ENCODE measurements at places on chromosomes 13 and 19.
A peak's percentile ranks its signal among the peaks of the same experiment; 100 is the strongest.

- DNase-seq, result no peak
These were observed 68.6 kb downstream of the RASA3 start for GRCh38 chr13:114063545-114064449.

DNA sequence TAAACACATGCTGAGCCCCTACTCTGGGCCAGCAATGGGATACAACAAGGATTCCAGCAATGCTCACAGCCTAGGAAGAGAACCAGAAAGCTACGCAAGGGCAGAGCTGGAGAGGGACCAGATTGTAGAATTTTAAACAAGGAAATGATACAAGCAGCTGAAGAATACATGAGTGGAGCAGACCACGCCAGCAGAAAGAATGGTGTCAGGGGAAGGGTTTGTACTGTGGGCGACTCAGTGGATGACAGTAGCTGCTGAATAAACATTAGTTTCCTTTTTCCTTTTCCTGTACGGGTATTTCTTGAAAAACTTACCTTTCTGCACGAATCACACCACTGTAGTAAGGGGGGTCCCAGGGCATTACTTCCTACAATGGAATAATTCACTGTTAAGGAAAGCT lies 30.7 kb downstream of the MIPEP start:
- DNase-seq, result no peak

GRCh38 chr13:66036024-66036614 lies 1194.0 kb downstream of the PCDH9 start:
- DNase-seq, result no peak

DNA sequence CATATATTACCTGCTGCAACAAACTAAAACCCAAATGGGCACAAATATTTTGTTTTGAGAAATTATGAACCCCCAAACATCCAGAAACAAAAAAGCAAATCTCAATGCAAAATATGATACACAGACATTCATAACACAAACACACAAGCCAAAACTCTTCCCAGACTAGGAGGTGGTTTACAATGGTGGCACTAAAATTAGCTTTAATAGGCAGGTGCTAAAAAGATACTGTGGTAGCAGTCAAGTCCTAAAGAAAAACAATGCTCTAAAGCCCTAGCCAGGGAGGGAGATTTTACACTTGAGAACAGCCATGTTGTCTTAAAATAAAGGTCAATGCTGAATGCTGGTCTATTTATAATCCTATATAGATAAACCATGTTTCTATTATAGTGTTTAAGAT lies 65.0 kb downstream of the DOCK9 start:
- DNase-seq, result no peak

DNA sequence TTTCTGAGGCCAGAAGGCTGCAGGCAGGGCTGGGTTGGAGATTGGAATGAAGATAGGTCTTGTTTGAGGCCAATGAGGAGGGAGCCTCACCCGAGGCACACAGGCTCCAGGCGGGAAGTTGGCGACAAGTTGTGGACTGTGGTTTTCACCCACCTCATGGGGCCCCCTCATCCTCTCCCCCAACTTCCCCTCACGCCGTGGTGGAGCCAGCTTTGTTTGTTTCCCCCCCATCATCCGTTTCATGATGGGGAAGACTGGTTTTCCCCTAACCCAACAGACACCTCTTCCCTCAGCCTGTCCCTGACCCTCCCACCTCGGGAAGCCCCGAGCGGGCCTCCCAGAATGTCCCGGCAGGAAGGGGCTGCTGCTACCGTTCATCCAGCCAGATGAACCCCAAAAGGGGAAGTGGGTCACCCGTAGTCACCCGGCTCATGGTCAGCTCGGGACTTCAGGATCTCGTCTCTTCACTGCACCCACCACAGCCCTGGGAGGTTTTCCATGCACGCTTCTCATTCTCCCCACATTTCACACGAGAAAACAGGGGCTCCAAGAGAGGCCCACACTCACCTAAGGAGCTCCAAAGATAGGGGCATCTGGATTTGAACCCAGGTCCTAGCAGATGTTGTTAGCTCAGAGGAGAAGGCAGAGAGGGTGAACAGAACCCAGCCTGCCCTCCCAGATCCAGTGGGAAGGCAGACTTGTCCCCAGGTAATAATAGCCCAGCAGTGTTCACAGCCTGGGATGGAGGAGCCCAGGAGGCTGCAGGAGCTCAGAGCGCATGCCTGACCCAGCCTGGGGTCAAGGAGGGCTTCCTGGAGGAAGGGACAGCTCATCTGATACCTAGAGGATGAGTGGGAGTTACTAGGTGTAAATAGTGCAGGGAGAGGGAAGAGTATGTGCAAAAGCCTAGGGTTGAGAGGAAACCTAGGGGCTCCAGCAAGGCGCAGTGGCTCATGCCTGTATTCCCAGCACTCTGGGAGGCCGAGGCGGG lies 23.5 kb downstream of the CEACAM16 start:
- DNase-seq, result no peak

DNA sequence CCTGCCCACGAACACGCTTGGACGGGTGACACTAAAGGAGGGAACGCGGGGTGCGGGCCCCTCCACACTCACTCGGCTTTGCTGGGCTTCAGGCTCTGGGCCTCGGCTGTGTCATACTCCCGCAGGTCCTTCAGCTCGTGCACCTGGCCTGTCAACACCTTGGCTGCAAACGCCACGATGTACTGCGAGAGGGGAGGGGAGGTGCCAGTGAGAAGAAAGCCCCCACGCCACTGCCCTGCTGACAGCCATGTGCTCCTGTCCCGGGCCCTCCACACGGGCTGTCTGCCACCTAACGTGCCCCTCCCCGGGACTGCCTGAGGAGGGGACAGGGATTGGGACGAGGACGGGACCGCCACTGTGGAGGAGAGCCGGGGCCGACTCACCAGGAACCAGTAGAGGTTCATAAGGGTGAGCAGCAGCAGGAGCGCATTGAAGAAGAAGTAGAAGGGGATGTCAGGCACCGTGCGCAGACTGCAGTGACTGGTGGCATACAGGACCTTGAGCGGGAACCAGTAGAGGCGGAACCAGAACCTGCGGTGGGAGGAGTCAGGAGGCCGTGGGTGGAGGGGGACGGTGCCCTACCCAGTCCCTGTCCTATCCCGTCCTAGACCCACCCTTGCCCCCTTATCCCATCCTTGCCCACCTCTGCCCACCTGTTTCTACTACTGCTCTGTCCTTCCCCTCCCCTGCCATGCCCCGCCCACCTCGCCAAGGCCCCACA lies 16.9 kb downstream of the CERS1 start:
- no peak for DNase-seq

DNA sequence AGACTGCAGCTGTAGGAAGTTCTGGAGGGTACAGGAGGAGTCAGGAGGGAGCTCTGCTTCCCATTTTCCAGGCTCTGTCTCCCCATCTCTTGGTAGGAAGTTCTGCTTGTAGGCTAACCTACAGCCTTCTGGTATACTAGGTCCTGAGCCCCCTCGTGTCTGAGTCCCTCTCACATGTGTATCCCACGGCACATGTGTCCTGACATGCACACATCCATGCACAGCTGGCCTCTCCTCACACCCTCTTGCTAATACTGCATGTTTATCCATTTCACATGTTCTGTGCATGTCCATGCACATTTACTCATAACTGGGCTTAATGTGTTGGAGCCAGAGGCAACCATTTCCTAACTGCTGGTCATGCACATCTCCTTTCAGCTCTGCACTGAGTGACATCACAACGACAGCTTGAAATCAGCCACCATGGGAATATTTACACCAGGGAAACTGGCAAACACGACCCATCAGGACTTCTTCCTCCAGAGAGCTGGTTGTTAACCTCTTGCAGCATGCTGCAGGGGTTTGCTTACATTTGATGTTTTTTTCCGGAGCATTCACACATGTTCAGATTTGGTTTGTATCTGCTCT lies 3.0 kb downstream of the CD209 start:
- no peak for DNase-seq

DNA sequence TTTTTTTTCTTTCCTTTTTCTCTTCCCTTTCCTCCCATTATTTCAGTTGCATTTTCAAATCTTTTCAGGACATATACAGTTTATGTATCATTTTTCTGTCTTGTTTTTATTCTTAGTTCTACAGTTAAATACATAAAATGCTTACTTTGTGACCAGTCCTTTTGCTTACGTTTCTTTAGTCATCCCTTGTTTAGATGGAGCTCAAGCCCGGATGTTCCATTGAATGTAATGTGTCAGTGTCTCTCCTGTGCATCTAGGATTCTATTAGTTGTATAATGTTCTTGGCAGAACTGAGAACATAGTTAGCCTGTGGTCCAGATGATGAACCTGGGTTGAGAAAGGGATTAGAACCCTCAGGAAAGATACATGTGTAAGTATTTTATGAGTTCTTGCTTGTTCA lies 17.8 kb downstream of the WASF3 start:
- no peak for DNase-seq

DNA sequence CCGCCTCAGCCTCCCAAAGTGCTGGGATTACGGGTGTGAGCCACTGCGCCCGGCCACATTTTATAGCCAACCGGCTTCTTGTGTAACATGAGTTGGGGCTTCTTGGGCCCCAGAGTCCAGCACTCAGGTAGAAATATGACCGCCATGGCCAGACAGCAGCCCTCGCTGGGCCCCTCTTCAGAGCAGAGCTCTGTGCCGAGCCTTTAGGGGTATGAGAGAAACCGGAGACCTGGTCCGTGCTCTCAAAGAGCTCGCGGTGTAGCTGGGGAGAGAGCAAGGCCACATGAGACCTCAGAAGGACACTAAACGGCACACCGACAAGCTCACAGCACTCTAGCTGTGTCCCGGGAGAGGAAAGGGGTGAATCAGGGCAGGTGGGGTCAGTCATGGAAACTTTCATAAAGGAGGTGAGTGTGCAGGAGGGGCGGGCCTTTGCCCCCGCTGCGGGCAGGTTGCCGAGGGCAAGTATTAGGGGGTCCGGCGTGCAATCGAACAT lies 15.8 kb downstream of the ACTN4 start:
- DNase-seq, result no peak

DNA sequence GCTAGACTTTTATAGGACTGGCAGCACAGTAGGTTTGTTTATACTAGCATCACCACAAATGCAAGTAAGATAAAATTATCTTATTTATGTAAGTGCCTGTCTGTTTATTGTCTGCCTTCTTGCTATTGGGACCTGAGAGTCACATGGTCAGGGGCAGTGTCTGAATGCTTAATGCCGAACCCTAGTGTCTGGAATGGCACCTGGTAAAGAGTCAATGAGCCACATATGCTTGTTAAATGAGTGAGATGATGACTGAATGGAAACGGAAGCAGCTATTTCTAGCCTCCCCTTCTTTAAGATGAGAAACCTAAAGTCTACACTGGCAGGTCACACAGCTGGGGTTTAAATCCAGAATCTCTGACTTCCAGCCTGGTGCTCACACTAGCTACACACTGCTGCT lies 92.2 kb downstream of the STOML3 start:
- no peak for DNase-seq

DNA sequence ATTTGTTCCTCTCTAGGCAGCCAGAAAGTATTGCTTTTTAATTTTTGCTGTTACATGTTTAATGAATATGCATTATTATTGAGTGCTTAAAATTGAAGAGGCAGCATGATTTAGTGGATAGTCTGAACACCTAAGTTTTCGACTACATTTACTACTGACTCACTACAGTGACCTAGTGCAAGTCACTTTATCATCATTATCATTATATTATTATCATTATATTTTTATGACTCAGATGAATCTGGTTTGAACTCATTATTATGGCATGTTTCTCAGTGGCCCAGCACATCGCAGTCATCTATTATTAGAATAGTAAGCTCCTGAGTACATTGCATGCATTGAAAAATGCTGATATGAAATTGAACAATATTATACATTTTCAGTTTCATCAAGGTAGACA lies 351.2 kb upstream of the PRR20A start:
- no peak for DNase-seq

DNA sequence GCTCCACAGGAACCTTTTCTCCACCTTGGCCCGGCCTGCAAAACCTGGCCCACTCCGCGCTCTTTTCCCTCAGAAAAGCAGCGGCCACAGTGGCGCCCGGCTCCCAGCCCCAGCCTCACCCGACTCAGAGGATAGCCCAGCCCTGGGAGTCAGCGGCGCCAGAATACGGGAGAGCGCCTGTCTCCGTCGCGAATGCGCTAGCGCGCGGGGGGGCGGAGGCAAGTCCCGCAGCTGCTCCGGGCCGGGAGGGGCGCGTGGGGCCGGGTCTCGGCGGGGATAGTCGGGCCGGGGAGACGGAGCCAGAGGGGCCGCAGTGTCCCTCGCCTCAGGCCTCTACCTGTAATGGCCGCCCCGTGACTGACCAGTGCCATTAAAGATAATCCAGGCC lies at the start of gene ZFP30:
Gene ZFP30, minus strand, starts transcription at position 165 of the 388 bp plus-strand sequence. CDS start 7,643 bp downstream, outside the sequence.
- peak; percentile 98 for DNase-seq

DNA sequence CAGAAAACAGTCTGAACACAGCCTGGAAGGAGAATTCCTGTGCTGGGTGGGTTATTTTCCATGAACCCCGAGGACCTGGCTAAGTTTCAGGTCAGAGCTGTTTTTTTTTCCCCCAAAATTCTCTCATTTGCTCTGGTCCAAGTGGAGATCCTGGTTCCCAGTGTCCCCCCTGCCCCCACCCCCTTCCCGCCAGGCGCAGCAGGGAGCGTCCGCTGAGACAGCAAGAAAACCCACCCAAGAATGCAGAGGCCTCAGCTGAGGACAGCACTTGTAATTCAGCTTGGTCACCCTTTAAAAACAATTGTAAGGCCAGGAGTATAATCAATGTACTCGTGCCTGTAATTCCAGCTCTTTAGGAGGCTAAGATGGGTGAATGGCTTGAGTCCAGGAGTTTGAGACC lies 11.4 kb upstream of the TSPAN16 start:
- DNase-seq, result no peak

- no peak for DNase-seq
These were observed 707.5 kb downstream of the SLITRK6 start for GRCh38 chr13:85091631-85092234.

- DNase-seq, result no peak
These were observed 307.4 kb downstream of the DIAPH3 start for GRCh38 chr13:59856281-59856810.

DNA sequence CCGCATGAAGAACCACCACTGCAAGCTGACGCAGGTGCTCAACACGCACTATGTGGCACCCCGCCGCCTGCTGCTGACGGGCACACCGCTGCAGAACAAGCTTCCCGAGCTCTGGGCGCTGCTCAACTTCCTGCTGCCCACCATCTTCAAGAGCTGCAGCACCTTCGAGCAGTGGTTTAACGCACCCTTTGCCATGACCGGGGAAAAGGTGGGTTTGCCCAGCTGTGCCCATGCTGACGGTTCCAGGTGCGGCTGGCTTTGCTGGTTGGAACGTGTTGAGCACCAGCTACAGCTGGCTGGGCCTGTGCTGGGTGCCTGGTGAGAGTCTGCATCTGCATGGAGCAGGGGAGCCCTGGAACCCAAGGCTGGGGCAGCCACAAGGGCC lies 60.9 kb downstream of the SMARCA4 start:
- no peak for DNase-seq

Measured in NCI-H187 (cell line).